GM23248 (cell line): ENCODE measurements at places on chromosomes 13 and 19. TPM values are rescaled to one million over a fixed set of nuclear protein-coding genes. Genes with fewer than 3 reads are reported as not detected.

DNA sequence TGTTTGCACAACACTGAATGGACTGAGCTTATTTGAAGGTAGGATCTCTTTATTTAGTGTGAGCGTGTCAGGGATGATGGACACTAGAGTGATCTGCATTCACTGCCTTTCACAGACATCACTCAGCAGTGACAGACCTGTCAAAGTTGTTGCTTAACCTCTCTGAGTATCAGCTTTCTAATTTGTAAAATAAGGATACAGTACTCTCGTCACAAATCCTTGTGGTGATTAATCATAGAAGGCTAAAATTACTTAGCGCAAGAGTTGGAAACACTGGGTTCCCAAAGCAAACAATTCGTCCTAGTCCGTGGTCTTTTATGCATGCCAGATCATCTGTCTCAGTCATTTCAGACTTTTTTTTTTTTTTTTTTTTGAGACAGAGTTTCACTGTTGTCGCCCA lies 16.6 kb downstream of the CARD8 start:
- no peak for DNase-seq

Gene AP2S1
- total RNA-seq: 224 and 231 TPM in 2 replicates

Gene RXFP2
- not detected in 2 replicates for total RNA-seq

GRCh38 chr13:112106478-112107141 lies 39.7 kb downstream of the SOX1 start:
- no peak for DNase-seq

- DNase-seq: no peak
Measured at GRCh38 chr13:51839711-51840540, 5.1 kb downstream of the TMEM272 start.

GRCh38 chr13:113533161-113533840 lies 42.8 kb upstream of the DCUN1D2 start:
- no peak for DNase-seq

Gene KLF16
- 8.9 and 11.0 TPM in 2 replicates for total RNA-seq

Gene KCTD12
- 26.4 and 30.4 TPM in 2 replicates for total RNA-seq
